ENCODE measurements at places on chromosomes 13 and 19.

- DNase-seq, result no peak
These were observed 158.5 kb upstream of the KL start for GRCh38 chr13:32857689-32858088.

DNA sequence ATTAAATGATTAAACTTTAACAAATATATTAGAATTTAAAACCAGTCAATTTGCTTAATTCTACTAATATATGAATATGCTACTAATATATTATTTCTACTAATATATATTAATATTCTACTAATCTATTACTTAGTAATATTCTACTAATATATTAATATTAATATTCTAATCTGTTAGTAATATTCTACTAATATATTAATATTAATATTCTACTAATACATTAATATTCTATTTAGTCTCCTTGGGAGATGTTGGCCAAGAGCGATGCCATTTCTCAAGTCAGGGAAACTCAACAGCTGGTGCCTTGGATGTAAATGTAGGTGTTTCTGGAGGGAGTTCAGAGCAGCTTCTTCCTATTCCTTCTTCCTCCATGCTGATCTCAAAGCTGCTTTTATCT, 259.2 kb upstream of the TMTC4 start:
- no peak for DNase-seq

- DNase-seq, result peak; percentile 24
These were observed 107.9 kb downstream of the RGCC start for GRCh38 chr13:41565216-41565615.

DNA sequence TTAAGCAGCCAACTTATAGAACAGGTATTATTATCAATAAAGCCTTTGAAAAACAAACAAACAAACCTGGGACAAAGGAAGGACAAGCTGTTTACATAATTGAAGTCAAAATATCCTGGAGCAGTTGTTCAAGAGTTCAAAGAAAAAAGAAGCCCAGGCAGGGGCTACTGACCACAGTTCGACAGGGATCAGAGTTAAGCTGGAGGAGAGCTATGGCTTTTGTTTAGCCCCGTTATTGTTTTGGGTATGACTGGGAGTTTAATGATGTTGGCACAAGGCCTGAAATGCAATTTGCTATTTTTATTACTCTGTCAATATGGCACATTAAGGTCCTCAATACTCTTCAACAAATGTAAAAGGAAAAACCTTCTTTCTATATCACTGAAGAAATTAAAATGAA, 624.4 kb upstream of the KLHL1 start:
- DNase-seq, result no peak

GRCh38 chr13:93316841-93317240, 90.2 kb downstream of the GPC6 start:
- DNase-seq, result no peak

- DNase-seq, result no peak
These were observed 18.1 kb upstream of the HSPH1 start for GRCh38 chr13:31179754-31180153.

- DNase-seq, result no peak
These were observed 124.1 kb downstream of the CRYL1 start for GRCh38 chr13:20401531-20401930.

- no peak for DNase-seq
These were observed 7.5 kb downstream of the KLF16 start for GRCh38 chr19:1855828-1856255.

All from occipital lobe (tissue), 3 donors.